ENCODE measurements at places on chromosomes 4 and X. TPM values are rescaled to one million over a fixed set of nuclear protein-coding genes. Genes with fewer than 3 reads are reported as not detected.
A peak's percentile ranks its signal among the peaks of the same experiment; 100 is the strongest.

Gene ETDB
- not detected for total RNA-seq

Gene TMSB15B
- 1.3 TPM for total RNA-seq

Gene GYPB
- total RNA-seq: not detected

Gene ZRSR2
- total RNA-seq: 5.7 TPM

Gene FTSJ1
- total RNA-seq: 43.4 TPM

Gene CYSLTR1
- 21.2 TPM for total RNA-seq

Gene SLITRK4
- total RNA-seq: 0.27 TPM

GRCh38 chrX:133056341-133056740, 40.6 kb downstream of the USP26 start:
- no peak overlapping the region for H3K4me3 ChIP-seq
- no peaks in the 10 kb centered on the region for H3K4me1 ChIP-seq
- no peaks in the 10 kb centered on the region for H3K36me3 ChIP-seq
- no peak overlapping the region for H3K27ac ChIP-seq

DNA sequence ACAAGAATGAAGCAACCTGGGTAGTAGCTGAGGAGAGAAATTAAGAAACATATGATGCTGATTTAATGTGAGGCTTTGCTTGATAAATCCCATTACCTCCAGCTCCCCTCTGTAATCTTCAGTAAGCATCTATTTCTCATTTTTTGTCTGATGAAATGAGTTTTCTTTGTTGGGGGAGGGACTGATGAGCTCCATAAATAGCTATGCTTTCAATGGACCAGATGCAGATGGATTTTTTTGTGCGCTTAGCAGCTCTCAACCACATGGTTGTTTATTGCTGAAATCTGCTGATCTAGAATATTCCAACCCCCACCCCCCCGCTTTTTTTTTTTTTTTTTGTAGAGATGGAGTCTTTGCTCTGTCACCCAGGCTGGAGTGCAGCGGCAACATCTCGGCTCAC, 1082.0 kb downstream of the RAPGEF2 start:
- no peaks in the 10 kb centered on the region for H3K27me3 ChIP-seq
- no peak overlapping the region for H3K27ac ChIP-seq
- H3K4me3 ChIP-seq: no peak overlapping the region
- DNase-seq: no peak
- no peaks in the 10 kb centered on the region for H3K36me3 ChIP-seq

GRCh38 chr4:101128473-101128872, 218.9 kb downstream of the PPP3CA start:
- H3K36me3 ChIP-seq: no peaks in the 10 kb centered on the region
- no peak overlapping the region for H3K27ac ChIP-seq

- H3K27me3 ChIP-seq: no peaks in the 10 kb centered on the region
- DNase-seq: no peak
- no peak overlapping the region for H3K27ac ChIP-seq
- H3K36me3 ChIP-seq: no peaks in the 10 kb centered on the region
- no peak overlapping the region for H3K4me3 ChIP-seq
These were observed 25.4 kb upstream of the TNIP3 start for GRCh38 chr4:121189326-121190215.

DNA sequence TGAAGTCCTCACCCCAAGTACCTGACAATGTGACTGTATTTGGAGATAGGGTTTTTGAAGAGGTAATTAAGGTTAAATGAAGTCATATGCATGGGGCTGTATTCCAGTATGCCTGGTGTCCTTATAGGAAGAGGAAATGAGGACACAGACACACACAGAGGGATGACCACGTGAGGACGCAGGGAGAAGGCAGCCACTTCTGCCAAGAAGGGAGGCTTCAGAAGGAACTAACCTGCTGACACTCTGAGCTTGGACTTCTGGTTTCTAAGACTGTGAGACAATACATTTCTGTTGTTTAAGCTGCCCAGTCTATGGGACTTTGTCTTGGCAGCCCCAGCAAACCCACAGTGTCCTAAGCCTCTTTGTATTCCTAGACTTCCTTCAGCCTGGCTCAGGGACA, 3.0 kb upstream of the SLC2A9 start:
- H3K27me3 ChIP-seq: no peaks in the 10 kb centered on the region
- no peaks in the 10 kb centered on the region for H3K36me3 ChIP-seq
- H3K4me3 ChIP-seq: no peak overlapping the region
- H3K4me1 ChIP-seq: no peaks in the 10 kb centered on the region
- no peak overlapping the region for H3K27ac ChIP-seq

DNA sequence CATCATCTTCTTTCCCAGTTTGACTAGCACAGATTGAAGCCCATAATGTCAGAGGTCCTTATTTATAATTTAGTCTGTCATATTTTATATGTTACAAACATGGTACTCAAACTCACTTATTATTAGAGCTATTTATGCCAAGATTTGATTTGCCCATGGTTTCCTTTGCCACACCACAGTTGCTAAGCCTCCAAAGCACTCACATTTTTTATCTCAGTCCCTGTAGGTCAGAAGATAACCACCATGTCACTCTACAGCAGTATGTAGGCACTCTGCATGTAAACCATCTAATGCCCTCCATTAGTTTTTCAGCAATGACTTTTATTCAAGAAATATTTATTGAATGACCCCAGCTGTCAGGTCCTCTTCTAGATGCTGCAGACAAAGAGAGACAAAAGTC, 6.7 kb downstream of the STATH start:
- no peaks in the 10 kb centered on the region for H3K4me1 ChIP-seq
- DNase-seq: no peak
- no peaks in the 10 kb centered on the region for H3K36me3 ChIP-seq
- no peaks in the 10 kb centered on the region for H3K27me3 ChIP-seq

DNA sequence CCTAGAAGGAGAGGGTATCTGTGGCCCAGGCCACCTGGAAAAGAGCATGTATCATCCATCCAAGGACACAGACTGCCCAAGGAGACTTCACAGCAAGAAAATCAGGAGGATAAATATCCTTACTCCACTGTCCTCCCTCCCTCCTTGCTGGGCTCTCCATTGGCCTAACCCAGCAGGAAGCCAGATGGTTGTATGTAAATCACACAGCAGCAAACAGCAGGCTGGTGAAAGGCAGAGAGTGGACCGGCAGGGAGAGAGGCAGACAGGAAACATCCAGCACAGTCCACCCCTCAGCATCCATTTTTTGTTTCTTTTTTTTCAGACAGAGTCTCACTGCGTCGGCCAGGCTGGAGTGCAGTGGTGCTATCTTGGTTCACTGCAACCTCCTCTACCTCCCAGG, 17.5 kb downstream of the TXK start:
- DNase-seq: no peak
- no peaks in the 10 kb centered on the region for H3K36me3 ChIP-seq
- no peak overlapping the region for H3K4me3 ChIP-seq
- H3K27me3 ChIP-seq: no peaks in the 10 kb centered on the region

DNA sequence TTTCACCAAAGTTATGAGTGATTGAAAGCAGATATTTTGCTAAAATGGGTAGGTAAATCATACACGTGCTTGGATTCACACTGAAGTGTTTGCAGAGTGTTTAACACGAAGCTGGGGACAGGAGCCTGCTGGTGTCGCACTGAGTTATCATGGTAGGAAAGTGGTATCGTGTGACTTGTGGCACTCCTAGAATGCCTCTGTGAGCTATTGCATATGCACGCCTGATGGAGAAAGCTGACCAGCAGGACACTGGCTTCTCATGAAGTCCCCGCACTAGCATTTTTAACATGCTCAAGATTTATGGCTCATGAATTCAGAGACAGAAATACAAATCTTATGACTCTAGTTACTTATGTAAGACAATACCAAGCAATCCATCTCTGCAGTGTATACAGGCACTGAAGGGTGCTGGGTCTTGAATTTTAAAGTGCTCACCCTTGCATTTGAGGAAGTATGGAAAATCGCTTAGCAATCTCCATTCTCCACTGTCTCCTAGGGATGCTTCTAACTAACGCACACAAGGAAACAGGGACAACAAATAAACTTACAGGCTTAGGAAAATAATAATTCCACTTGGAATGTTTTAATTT, 19.8 kb downstream of the VCX3B start:
- H3K4me1 ChIP-seq: no peaks in the 10 kb centered on the region
- no peak overlapping the region for H3K4me3 ChIP-seq
- H3K27me3 ChIP-seq: no peaks in the 10 kb centered on the region
- DNase-seq: no peak

GRCh38 chrX:9757366-9757765, 8.3 kb downstream of the GPR143 start:
- DNase-seq: no peak
- H3K27me3 ChIP-seq: no peaks in the 10 kb centered on the region
- H3K36me3 ChIP-seq: no peaks in the 10 kb centered on the region
- no peak overlapping the region for H3K27ac ChIP-seq
- no peak overlapping the region for H3K4me3 ChIP-seq

GRCh38 chr4:77127837-77128621, 29.0 kb upstream of the CCNG2 start:
- H3K36me3 ChIP-seq: no peaks in the 10 kb centered on the region
- peak overlapping the region; percentile 55 for H3K27ac ChIP-seq
- DNase-seq: no peak
- H3K4me1 ChIP-seq: no peaks in the 10 kb centered on the region
- H3K4me3 ChIP-seq: no peak overlapping the region

DNA sequence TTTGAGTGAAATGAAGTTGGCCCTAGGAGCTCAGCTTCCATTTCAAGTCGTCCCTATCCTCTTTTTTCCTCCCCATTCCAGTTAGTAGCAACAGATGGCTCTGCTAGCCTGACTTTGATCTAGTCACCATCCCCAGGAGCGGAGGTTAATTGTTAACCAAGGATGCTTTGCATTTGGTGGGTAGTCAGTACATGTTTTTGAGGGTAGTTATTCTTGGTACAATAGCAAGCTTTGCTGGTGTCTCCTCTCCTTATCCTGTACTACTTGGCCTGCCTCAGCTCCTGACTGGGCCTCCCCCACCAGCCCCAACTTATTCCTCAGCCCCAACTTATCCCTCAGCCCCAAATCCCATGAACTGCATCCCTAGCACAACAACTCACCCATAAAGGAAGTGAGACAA, 14.8 kb upstream of the RTL5 start:
- H3K4me1 ChIP-seq: no peaks in the 10 kb centered on the region
- H3K4me3 ChIP-seq: no peak overlapping the region
- H3K36me3 ChIP-seq: no peaks in the 10 kb centered on the region
- DNase-seq: no peak
- H3K27me3 ChIP-seq: no peaks in the 10 kb centered on the region
- H3K27ac ChIP-seq: no peak overlapping the region

DNA sequence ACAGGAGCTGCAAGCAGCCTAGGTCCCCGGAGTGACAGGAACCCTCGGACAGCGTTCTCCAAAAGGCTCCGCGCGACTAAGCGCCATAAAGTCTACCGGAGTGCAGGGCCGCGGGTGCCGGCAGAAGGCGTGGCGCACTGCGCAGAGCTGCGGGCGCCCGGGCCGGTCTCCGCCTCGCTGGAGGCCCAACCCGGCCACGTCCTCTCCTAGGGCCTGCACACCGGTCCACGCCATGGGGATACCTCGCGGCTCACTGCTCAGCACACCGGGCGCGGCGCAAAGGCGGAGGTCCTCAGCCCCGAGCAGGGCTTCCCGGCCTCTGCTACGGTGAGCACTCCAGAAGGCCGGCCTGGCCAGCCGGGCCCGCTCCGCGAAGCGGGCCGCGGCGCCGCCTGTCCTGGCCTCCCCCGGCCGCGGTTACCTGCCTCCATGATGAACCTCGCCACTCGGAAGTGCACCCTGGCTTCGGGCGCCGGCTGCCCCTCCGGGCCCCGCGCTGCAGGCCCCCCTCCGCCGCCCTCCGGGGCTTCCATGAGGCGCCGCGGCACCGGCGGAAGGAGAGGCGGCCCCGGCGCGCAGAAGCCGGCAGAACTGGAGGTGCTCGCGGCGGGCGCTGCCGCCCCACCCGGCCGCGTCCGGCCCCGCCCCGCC, at the start of gene CCNQ:
Gene CCNQ (minus strand): TSS at position 599 of the 651 bp plus-strand sequence. CDS start 66 bp downstream, at position 533.
- H3K4me1 ChIP-seq: no peaks in the 10 kb centered on the region
- no peak for DNase-seq
- H3K27ac ChIP-seq: peak within 1 kb of the TSS; percentile 80
- peak within 1 kb of the TSS; percentile 61 for H3K4me3 ChIP-seq

GRCh38 chr4:152591396-152591795, 55.5 kb upstream of the FBXW7 start:
- no peaks in the 10 kb centered on the region for H3K4me1 ChIP-seq
- no peak overlapping the region for H3K4me3 ChIP-seq
- H3K27ac ChIP-seq: no peak overlapping the region
- peak; percentile 16 for DNase-seq
- no peaks in the 10 kb centered on the region for H3K36me3 ChIP-seq
- H3K27me3 ChIP-seq: no peaks in the 10 kb centered on the region

DNA sequence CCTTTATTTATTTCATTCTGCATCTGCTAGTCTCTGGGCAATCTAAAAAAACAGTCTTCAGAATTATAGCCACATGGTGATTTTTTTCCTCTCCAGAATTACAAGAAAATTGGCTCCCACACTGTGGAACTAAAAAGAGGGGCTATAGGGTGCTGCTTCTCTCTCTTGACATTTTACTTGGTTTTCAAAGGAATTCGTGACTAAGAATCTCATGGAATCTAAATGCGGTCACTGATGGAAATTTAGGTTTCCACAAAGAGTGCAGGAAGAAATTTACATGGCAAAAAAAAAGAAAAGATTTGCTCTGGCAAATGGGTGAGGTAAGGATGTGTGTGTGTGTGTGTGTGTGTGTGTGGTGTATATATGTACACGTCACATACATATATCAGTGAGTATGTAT, 10.2 kb downstream of the ATXN3L start:
- no peak overlapping the region for H3K4me3 ChIP-seq
- no peaks in the 10 kb centered on the region for H3K27me3 ChIP-seq
- H3K27ac ChIP-seq: no peak overlapping the region

- no peak overlapping the region for H3K27ac ChIP-seq
- no peaks in the 10 kb centered on the region for H3K27me3 ChIP-seq
- no peak for DNase-seq
- H3K36me3 ChIP-seq: no peaks in the 10 kb centered on the region
- no peak overlapping the region for H3K4me3 ChIP-seq
These were observed 460.5 kb upstream of the CNKSR2 start for GRCh38 chrX:20913760-20914159.

DNA sequence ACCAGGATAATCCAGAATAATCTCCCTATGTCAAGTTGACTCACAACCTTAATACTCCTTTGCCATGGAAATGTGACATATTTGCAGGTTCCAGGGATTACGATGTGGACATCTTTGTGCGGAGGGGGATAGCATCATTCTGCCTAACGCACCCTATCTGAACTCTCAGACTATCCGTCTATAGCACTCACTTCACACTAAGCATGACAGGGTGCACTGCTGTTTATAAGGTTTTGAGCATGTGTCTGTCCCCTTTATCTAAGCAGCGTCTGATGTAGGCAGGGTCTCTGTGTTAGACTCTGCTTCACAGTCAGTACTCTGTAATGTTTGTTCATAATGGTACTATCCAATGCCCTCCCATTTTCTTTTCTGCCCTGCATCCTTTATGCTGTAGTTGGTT, 43.4 kb upstream of the PRSS48 start:
- no peak overlapping the region for H3K4me3 ChIP-seq
- no peak for DNase-seq
- H3K4me1 ChIP-seq: no peaks in the 10 kb centered on the region
- H3K27me3 ChIP-seq: no peaks in the 10 kb centered on the region
- no peak overlapping the region for H3K27ac ChIP-seq
- H3K36me3 ChIP-seq: no peaks in the 10 kb centered on the region

DNA sequence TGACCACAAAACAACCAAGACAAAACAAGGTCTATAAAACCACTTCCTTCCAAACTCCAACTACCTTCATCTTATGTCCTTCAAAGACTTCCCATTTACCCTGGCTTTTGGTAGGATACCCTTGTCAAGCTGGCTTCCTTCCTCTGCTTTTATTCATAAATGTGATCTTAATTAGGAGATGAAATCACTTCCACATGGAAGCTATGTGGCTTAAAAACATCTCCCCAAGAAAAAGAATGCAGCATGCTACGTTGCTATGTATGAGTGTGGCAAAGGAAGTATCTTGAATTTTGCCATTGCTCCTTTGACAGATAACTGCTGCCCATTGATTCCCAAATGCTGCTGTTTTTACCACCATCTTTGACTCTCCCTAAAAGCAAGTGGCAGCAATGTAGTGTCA, 46.4 kb upstream of the VEGFD start:
- DNase-seq: no peak
- H3K27ac ChIP-seq: no peak overlapping the region
- no peaks in the 10 kb centered on the region for H3K4me1 ChIP-seq
- H3K27me3 ChIP-seq: no peaks in the 10 kb centered on the region
- H3K36me3 ChIP-seq: no peaks in the 10 kb centered on the region
